Stimulated activated CD4-positive, alpha-beta T cell treated with anti-CD3 and anti-CD28 coated beads, Interleukin-15, amount 100 ng/mL, for 48 hours (primary cell): ENCODE measurements at places on chromosomes 7 and 10.

- no peak for DNase-seq
Observed at GRCh38 chr10:55500931-55501559, 700.0 kb upstream of the PCDH15 start.

DNA sequence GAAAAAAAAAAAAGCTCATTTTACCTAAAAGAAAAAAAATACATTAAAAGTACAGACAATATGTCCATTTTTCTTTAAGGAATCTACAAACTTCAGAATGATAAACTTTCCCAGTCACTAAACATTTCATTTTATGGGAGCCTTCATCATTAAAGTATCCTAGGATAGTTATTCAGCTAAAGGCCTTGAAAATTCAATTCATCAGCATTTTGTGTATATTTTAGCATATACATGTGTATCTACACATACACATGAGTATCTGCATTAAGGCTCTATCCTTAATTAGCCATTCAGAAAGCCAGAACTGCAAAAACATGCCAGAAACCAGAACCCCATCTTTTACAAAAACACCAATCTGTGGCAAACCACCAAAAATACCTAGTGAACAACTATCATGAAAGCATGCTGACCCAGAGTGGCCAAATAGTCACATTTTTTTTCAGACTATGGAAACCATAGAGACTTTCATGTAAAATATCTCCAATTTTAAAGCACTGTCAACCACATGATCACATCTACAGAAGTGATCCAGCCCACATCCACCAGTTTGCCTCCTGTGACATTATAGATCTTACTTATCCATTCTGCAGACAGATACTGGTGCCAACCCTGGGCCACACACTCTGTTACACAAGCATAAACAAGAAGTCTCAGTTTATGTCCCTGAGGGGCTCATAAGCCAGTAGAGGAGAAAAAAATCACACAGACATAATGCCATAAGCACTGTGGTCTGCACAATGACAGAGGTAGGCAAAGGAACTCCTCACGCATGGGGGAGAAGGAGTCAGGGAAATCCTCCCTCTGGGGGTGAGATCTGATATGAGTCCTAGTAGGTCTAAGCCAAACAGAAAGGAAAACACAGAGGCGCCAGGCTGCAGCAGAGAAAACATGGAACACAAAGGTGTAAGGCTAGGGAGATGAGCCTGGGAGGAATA lies 79.2 kb downstream of the SRPK2 start:
- no peak for DNase-seq

GRCh38 chr10:96321822-96322221 lies 17.6 kb downstream of the DNTT start:
- DNase-seq: no peak

GRCh38 chr10:113313048-113313602 lies 239.7 kb upstream of the HABP2 start:
- DNase-seq: no peak

DNA sequence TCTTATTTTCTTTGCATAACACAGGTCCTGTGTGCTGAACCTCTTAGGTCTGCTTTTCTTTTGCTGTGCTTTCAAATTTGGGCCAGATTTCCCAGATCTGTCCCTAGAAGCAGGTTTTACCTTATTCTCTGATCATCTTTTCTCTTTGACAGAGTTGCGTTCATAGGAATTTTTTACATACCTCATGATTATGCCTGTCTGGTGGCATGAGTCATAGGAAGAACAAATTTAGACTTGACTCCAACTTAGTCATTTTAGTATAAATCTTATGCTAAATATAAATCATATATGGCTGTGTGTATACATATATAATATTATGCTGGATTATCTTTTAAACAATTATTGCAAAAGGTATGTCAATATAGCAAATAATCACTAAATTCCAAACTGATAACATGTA lies 1038.9 kb downstream of the GRM8 start:
- no peak for DNase-seq

- no peak for DNase-seq
Observed at GRCh38 chr7:85714951-85715350, 528.1 kb upstream of the SEMA3D start.

DNA sequence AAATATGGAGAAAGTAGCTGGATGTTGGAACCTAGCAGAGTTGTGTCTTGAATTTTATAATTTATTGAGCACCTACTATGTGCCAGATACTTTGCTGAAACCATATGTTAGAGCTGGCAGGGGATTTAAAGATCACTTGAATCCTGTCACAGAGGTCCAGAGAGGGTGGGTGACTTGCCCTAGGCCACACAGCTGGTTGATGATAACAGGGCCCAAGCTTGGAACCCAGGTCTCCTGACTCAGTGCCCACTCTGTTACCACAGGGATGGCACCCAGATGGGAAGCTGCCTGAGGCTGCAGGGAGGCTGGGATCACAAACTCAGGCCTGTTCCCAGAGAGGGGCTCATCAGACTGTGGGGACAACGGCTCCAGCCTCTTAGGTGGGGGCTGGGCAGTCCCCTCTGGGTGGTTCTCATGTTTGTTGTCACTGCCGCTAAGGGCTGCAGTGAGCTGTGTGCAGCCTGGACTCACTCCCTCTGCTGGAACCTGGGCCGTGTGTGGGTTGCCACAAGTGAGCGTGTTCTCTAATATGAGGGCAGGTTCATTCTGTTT lies 18.6 kb downstream of the GOLGA7B start:
- no peak for DNase-seq

GRCh38 chr7:32937344-32938174 lies 19.7 kb upstream of the FKBP9 start:
- no peak for DNase-seq

GRCh38 chr7:3043544-3044371 lies at the start of gene CARD11:
Gene CARD11 (minus strand): TSS chr7:3043867. CDS start chr7:2958506, 85,361 bp downstream.
- DNase-seq: peak; percentile 10

GRCh38 chr7:68485253-68485917 lies 1112.9 kb upstream of the AUTS2 start:
- DNase-seq: no peak

DNA sequence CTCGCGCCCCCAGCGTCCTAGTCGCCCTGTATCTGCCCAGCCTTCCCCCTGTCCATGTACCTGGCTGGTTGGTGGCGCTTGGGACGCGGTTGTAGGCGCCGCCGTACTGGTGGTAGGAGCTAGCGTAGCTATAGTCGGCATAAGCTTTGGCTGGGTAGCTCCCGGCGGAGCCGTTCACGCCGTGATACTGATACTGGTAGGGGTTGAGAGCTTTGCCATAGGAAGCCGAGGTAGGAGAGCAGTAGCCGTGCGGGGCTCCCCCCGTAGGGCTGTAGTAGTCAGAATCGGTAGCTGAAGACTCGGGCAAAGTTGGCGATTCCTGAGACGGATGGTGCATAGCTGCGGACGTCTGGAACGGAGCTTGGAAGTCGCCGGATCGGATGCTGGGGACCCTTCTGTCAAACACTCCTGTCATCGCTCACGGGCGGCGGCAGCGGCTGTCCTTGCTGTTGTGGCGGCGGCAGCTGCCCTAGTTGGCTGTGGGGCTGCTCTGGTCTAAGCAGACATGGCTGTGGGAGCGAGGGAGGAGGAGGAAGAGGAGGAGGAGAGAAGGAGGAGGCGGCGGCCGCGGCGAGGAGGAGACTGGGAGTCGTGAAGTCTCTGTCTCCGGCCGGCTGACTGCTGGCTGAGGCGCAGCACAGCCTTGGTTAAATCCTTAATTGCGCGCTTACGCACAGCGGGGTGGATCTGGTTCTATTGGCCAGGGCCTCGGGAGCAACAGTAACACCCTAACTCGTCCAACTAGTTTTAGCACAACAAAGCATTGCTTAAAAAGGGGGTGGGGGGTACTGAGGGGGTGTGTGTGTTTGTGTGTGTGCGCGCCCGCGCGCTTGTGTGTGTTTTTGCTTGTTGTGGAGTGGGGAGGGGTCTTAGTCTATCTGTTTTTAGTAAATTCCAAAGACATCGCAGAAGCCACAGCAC lies at the start of gene DLX5:
Gene DLX5, minus strand, starts transcription at position 623 of the 921 bp plus-strand sequence. Its CDS starts 208 bp downstream, at position 415.
- no peak for DNase-seq

DNA sequence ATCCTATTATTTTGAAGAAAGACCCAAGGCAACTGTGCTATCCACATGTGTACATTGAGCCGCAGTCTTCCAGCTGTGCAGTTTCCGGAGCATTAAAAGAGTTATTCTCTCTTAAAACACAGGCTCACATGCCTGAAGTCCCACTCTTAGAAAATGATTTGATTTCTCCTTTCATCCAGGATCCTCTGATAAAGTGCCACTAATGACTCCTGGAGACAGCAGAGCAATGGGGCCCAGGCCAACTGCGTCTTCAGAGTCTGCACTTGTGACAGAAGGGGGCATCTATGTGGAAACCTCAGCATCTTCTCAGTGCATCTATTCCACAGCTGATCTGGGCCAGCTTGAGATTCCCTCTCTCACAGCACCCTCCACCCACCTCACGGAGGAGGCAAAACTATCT lies 482.1 kb upstream of the AKR1E2 start:
- no peak for DNase-seq

GRCh38 chr10:131748831-131749766 lies 151.7 kb upstream of the PPP2R2D start:
- no peak for DNase-seq

DNA sequence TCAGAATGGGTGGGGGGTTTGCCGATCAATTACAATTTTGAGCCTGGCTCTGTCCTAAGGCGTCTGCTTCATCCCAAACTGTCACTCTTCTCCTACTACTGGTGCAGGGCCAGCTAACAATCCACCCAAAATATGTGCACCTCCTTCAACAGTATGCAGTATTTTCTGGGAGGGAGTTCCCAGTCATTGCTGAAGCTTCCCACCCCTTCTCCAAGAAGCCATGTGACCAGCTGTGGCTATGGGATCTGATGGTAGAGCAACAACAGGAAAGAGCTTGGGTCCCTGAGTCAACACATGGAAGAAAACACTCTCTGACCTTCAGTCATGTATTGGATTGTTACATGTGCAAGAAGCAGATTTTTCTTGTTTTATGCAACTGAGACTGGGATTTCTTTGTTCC lies 185.7 kb upstream of the GHITM start:
- no peak for DNase-seq

GRCh38 chr7:46145412-46145811 lies 224.3 kb upstream of the IGFBP3 start:
- no peak for DNase-seq

GRCh38 chr10:133156674-133157579 lies 3.1 kb upstream of the KNDC1 start:
- no peak for DNase-seq

DNA sequence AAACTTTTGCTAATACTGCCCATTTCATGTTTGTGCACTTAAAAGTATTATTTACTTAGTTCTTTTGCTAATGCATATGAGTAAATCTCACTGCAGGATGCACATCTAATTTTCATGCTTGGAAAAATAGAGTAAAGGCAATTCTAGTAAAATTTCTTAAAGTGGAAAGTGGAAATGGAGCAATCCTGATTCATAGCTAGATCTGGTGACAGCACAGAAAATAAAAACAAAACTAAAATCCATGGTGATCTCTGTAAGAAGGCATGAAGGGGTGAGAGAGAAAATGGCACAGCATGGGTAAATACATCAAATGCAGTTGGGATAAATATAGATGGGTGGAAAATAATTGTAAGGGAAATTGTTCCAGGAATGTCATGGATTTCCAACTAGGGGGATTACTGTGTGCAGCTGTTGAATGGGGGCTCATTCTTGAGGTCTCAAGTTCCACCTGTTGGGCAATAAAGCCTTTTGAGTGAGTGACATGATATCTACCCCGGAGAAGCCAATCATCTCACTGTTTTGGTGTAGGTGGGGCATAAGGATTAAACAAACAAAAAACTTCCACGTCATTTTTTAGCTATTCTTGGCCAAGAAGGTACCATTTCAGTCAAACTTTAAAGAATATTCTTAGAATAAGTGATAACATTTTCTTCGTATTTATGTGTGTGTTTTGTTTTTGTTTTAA lies 1.7 kb upstream of the MCU start:
- no peak for DNase-seq

DNA sequence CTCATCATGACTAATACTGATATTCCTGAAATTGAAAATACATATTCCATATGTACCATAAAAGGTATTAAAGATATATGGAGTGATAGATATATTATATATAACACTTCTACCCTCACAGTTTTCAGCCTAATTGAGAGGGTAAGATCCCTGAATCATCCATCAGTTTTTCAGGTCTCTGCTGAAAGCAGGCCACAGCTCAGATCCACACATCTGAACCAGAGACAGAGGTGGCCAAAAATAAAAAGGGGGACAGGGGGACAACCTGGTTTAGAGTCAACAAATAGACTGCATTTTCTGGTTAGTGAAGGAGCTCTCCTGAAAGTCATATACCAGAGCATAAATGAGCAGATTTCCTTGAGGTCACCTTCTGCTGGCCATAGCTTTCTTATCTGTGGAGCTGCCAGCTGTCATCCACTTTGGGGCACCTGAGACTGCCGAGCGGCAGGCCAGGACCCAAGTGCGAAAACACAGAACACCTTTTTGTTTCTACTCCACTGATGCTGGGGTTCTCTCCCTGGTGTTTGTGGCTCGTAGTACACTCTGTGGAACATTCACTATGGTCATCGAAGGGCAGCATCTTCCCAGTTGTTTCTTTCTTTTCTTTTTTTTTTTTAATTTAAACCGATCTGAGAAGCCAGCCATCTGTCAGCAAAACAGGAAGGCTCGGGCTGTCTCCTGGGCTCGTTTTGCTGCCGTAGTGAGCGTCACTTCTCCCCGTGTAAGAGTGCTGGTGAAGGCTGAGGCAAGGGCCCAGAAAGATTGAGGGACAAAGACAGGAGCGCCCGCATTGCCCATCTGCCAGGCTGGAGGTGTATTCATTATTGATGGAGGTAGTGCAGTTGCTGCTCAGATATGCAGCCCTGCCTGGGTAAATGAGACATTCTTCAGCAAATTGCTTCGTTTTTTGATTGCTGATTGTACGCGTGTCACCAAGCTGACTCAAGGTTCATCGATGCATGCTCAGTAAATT lies 13.5 kb downstream of the IKZF1 start:
- no peak for DNase-seq

DNA sequence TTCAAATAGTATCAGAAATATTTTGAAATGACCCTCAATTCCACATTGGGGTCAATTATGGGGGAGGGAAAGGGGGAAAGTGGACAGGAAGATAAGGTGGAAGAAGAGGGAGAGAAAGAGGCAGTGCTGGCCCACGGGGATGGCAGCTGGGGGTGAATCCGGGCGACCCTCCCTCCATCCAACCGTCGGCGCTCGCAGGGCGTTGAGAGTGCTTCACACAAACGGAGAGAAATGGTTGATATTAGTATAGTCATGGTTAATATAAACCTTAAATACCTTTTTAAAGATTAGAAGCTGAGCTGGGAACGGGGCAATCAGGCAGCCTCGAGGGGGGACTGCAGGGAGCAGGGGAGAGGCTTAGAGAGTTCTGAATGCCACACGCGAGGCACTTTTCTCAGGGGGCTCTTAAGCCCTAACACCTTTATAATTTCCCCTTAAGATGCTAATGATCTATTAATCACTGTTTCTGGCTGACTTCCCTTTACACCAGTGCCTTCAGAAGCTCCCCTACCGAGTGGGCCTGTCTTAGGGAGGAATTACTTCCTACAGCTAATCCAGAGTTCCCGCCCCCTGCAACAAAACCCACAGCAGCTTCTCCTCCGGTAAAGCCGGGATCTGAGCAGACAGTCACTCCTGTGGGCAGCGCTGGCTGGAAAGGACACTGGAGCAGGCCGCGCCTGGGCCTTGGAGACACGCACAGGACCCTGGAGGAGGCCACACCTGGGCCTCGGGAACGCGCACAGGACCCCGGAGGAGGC lies 39.5 kb downstream of the PRKAG2 start:
- no peak for DNase-seq
